ENCODE measurements at places on chromosomes 5 and 9.

DNA sequence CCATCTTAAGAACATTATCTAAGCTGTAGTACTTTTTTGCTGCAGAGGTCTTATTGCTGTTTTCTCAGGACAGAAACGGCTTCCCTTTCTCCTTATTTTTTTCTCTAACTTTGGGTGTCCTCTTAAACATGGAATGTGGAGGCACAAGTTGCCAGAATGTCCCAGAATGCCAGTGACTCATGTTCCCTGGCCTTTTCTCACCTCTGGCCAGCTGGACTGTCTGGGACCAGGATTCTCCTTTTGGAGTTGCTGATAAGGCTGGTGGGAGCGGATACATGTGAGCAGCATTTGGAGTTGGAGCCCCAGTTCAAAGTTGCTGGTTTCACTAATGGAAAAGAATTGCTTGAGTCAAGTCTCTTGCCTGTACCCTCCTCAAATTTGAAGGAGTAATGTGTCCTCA, 112.8 kb downstream of the ARHGAP26 start:
- no peak for DNase-seq

DNA sequence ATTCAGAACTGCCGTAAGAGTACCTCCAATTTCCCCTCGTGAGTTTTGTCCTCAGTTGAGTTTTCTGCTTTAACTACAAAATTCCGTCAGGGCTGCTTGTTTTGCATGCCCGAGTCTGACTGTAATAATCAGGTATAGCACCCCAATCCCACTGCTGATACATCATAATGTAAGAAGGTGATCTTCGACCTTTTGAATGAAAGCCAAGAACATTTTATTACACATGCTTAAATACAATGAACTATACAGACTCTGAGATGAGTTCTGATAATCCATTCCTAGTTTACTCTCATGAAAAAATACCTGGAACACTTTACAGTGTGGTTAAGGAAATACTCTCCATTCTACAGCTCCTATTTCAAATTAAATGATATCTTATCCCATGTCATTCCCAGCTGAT, 49.2 kb upstream of the TSLP start:
- no peak for DNase-seq

- DNase-seq, result no peak
Observed at GRCh38 chr5:172043865-172044264, 37.4 kb upstream of the FBXW11 start.

- DNase-seq, result no peak
Observed at GRCh38 chr9:4661611-4662010, 483 bp upstream of the PLPP6 start.

GRCh38 chr9:122065923-122066629, 27.0 kb downstream of the TTLL11 start:
- DNase-seq, result no peak

DNA sequence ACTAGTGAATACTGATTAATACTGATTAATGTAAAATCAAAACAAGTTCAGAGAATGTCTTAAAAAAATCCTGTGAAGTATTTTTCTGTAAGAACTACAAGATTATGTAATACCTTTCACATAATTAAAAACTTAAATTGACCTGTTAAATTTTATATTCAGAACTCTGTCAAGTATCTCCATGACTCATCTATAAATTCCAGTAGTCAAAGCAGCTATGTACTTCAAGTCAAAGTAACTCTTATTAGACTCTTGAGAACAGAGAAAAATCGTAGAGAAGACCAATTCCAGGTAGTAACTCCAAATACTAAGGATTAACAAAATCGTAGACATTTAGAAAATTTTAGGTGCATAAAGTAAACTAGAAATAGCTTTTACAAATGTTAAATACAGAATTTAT, 77.1 kb downstream of the HOMER1 start:
- DNase-seq, result no peak

- no peak for DNase-seq
Observed at GRCh38 chr5:102873379-102873932, 118.4 kb downstream of the PAM start.

DNA sequence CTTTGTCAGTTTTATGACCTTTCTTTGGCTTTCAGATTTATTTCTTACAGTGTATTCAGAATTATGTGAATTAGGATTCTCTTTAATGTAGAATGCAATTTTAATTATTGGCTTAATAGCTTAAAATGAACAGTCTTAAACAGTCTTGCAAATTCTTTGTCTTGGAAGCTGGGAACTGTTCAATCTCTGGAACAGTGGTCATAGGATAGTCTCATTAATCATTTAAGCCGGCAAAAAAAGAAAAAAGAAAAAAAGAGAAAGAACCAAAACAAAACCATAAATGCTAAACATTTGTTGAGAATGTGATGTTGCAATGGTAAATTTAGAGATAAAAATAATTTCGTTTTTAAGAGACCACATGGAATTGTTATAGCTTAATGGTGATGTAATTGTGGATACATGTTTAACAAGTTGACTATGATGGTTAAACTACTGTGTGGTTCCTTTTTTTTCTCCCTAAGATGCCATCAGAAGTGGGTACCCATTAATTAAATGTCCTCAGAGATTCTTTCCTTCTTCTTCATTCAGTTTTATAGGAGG, 61.6 kb downstream of the NNT start:
- no peak for DNase-seq

- no peak for DNase-seq
Observed at GRCh38 chr5:35198686-35199085, 31.6 kb downstream of the PRLR start.

DNA sequence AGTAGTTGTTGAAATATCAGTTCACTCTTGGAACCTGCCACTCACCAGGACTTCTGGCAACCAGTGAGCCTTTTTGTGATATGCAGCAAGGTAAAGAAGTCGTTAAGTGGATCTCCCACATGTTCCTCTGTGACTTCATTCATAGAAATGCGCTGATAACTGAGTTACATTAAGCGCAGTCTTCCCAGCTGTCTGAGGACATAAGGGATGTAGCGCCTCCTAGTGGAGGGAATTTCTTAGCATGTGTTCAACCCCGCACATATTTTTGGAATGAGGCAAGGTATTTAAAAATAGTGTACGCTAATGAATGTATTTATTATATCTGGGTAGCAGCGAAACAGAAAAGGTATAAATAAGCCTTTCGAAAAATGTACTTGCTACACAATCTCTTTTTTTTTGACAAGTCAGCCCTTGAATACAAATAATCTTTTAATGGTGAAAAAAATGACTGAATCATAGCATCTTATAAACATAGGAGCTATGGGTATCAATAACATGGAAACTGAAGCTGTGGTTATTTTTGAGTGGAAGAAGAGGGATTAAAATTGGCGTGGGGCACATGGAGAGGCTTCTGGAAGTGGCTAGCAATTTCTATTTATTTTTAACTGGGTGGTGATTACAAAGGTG, 38.0 kb downstream of the PALM2AKAP2 start:
- DNase-seq, result peak; percentile 63

- DNase-seq, result peak; percentile 92
Observed at GRCh38 chr5:82375488-82376244, 97.5 kb upstream of the RPS23 start.

GRCh38 chr5:169301386-169301934, 521 bp upstream of the SLIT3 start:
- no peak for DNase-seq

- DNase-seq, result no peak
Observed at GRCh38 chr5:4137781-4138180, 542.1 kb downstream of the IRX1 start.

DNA sequence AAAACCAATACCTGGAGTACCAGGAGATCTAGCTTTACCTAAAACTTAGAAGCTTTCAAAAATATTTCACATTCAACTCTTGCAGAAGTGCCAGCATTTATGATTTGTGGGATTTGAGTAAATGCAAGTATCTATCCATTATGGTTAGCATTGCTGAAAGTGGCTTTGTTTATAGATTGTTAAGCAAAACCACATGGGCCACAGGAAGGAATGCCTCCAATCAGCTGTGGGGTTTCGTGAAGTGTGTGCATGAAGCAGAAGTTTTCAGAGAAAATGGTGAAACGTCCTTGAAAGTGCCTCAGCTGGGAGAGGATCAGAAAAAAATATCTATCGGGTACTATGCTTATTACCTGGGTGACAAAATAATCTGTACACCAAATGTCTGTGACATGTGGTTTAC, 4.2 kb downstream of the LECT2 start:
- DNase-seq, result no peak

GRCh38 chr5:169653091-169653490, 16.0 kb downstream of the DOCK2 start:
- DNase-seq, result no peak

- no peak for DNase-seq
Observed at GRCh38 chr5:173233347-173234128, 1.5 kb downstream of the NKX2-5 start.

- DNase-seq, result no peak
Observed at GRCh38 chr9:1748407-1748806, 266.7 kb upstream of the SMARCA2 start.

- DNase-seq, result no peak
Observed at GRCh38 chr5:181265092-181265671, 4.2 kb upstream of the TRIM52 start.

DNA sequence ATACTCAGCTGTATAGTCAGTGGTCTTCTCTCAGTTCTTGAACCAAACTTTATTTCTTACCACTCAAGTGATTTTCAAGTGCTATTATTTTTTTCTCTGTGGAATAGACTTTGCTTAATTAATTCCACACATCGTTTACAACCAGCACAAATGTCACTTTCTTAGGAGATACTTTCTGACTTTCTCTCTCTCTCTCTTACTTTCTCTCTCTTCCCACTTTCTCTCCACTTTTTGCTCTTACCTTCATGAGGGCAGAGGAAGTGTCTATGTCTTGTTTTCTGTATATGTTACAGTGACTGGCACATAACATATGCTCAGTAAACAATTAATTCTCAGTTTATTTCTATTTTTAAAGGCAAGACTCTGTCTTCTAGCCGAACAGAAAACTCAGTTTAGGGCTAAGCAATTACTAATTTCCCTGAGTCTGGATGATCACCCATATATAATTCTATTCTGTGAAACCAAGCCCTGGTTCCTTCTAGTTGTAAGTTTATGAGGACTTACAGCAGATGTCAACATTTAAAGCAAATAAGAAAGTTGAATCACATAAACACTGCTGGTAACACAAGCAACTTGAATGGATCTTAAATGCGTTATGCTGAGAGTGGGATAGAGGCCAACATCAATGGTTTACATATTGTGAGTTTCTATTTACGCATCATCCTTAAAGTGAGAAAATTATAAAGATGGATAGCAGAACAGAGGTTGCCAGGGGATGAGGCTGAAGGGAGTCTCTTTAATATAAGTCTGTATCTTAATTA, 791.4 kb downstream of the MTRR start:
- no peak for DNase-seq

DNA sequence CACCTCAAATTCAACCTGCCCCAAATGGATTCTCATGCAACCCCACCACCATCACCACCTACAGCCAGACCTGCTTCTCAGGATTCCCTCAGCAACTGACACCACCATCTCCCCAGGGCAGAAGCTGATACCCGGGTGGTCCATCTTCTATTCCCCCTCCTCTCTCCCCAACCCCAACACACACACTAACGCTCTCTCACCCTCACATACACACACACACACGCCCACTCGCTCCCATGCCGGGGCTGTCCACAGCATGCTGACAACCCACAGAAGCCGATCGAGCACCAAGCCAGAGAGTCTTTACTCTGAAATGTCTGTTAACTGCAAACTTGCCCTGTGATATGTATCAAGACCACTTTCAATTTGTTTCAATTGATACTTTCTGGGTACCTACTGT, 28.4 kb downstream of the B4GALT1 start:
- no peak for DNase-seq

DNA sequence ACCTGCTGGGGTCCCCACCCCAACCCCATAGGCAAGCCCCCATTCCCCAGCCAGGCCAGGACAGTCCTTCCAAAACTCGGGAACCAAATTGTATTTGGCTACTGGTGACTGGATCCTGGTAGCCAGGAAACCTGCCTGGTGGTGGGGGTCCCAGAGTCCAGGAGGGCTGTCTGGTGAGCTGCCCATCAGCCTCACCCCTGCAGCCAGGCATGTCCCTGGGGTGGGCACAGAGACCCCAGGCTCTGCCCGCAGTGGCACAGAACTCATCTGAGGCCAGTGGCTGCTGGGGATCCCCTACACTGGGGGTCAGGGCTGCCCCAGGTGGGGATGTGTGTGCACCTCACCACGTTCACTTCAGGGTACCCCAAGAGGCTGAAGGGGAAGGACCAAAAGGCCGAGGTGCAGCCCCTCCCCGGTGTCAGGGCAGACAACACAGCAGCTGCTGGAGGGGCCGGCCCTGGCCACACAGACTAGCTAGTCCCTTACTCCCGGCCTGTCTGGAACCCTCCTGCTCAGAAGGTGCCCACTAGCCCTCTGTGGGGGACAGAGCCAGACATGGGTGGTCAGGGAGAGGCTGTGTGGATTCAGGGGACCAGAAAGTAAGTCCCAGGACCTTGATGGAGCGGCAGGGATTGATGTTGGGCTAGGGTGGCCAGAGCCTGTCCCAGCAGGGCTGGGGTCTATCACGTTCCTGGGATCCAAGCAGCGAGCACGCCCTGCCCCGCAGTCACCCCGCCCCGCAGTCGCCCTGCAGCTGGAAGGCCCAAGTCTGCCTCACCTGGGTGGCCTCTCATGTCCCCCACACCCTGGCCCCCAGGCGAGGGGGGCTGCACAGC, 91.5 kb downstream of the KCNT1 start:
- DNase-seq, result no peak

GRCh38 chr9:123662057-123662776, 267.7 kb downstream of the DENND1A start:
- DNase-seq, result no peak

- no peak for DNase-seq
Observed at GRCh38 chr9:89905606-89906338, 301.0 kb downstream of the GADD45G start.

GRCh38 chr9:16824545-16825330, 45.7 kb downstream of the BNC2 start:
- DNase-seq, result no peak

DNA sequence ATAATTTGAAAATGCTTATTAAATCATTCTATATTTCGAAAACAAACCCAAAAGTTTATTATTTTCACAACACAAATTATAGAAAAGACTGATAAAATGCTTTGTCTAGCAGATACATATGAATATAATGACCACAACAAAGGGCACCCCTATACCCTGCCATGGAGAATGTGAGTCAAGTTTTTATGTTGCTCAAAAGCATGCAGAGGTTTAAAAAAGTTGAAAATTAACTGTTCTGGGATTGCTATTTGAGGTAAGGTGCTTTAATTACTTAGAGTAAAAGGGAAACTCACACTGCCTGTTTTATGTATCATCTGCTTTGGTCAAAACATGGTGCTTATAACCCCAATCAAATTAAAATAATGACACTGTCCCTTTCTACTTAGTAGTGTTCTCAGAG, 41.0 kb downstream of the MLANA start:
- DNase-seq, result no peak

- no peak for DNase-seq
Observed at GRCh38 chr9:123454361-123454760, 98.4 kb downstream of the CRB2 start.

DNA sequence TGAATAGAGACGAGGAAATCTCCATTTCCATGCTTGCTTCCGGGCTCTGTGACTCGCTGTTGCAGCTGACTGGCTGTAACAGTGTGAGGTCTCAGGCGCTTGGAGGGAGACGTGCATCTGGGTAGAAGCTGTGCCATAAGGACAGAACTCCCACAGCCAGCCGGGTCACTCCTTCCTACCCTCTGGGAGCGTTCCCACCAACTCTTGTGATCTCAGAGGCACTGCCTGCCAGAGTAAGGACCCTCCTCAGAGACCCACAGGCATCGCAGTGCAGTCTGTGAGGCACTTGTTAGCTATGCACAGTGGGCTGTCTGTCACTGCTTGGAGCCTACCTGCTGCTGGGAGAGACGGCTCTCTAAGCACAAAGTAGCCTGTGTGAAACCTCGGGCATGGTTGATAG, 203.4 kb upstream of the SEMA6A start:
- DNase-seq, result no peak

GRCh38 chr5:176897263-176897662, 1.9 kb downstream of the HK3 start:
- DNase-seq, result no peak

- peak; percentile 58 for DNase-seq
Observed at GRCh38 chr5:52148679-52149078, 639.0 kb upstream of the ITGA1 start.

All from NCI-H774 (cell line).